ENCODE measurements at places on chromosomes 7 and 10.

GRCh38 chr7:140691376-140692045 is 5.0 kb upstream of the NDUFB2 start:
- no peak for DNase-seq

DNA sequence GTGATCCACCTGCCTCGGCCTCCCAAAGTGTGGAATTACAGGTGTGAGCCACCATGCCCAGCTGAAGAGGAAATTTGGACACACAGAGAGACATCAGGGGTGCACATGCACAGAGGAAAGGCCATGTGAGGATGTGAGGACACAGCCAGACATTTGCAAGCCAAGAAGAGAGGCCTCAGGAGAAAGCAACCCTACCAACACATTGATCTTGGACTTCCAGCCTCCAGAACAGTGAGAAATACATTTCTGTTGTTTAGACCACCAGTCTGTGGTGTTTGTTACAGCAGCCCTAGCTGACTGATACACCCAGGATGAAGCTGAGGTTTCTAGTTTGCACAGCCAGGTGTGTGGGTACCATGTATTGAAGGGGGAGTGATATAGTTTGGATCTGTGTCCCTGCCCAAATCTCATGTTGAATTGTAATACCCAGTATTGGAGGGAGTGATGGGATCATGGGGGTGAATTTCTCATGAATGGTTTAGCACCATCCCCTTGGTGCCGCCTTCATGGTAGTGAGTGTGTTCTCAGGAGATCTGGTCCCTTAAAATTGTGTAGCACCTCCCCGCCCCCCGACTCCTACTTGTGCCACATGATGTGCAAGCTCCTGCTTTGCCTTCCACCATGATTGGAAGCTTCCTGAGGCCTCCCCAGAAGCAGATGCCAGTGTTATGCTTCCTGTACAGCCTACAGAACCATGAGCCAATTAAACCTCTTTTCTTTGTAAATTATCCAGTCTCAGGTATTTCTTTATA is 64.7 kb upstream of the DUSP5 start:
- DNase-seq, result no peak

DNA sequence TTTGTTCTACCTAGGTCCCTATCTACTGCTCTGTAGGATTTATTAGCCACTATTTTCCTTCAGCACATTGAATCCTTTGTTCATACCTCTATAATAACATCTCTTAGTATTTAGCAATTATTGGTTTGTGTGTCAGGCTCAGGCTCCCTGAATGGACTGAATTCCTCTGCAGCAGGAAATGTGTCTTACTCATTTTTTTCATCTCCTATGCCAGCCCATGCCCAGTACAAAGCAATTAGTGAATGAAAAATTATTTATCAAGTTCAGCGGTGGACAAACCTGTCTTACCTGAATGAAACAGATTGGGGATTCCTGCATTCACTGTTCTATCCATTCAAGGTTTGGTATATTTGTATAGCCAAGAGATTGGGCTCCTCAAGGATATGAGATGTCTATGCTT is 53.7 kb downstream of the C1GALT1 start:
- DNase-seq, result no peak

- DNase-seq, result peak; percentile 55
These were observed 3.3 kb downstream of the ZNF503 start for GRCh38 chr10:75398200-75398691.

DNA sequence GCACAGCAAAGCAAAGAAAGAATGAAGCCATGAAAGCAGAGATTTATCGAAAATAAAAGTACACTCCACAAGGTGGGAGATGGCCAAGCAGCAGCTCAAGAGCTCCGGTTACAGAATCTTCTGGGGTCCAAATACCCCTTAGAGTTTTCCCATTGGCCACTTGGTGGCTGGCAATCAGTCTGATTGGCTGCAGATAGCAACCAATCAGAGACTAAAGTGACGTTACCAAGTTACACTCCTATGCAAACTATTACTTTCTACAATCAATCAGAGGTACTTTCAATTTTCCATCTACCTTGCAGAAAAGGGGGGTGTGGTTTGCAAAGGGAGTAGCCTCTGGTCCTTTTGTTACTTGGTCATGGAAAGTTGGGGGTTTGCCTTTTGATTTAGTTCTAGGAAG is 58.0 kb upstream of the AUTS2 start:
- DNase-seq, result no peak

- DNase-seq, result peak; percentile 57
These were observed 53.4 kb upstream of the CAMK2B start for GRCh38 chr7:44378744-44379143.

GRCh38 chr10:132175907-132176581 is 10.7 kb upstream of the DPYSL4 start:
- DNase-seq, result no peak

DNA sequence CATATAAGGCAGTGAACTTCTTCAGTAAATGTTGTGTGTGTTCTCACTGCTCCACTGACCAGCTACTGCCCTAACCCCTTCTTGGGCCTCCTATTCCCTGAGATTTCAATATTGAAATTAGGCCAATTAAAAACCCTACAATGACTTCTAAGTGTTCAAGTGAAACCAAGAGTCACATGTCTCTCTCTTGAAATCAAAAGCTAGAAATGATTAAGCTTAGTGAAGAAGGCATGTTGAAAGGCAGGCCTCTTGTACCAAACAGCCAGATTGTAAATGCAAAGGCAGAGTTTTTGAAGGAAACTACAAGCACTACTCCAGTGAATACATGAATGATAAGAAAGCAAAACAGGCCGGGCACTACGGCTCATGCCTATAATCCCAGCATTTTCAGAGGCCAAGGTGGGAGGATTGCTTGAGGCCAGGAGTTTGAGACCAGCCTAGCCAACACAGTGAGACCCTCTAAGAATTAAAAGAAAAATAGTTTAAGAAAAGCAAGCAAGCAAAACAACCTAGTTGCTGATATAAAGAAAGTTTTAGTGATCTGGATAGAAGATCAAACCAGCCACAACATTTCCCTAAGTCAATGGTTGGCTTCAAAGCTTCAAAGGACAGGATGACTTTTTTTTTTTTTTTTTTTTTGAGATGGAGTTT is 22.3 kb downstream of the BRAF start:
- DNase-seq, result no peak

- DNase-seq, result peak; percentile 82
These were observed 50.4 kb downstream of the DNAJB6 start for GRCh38 chr7:157386979-157387800.

DNA sequence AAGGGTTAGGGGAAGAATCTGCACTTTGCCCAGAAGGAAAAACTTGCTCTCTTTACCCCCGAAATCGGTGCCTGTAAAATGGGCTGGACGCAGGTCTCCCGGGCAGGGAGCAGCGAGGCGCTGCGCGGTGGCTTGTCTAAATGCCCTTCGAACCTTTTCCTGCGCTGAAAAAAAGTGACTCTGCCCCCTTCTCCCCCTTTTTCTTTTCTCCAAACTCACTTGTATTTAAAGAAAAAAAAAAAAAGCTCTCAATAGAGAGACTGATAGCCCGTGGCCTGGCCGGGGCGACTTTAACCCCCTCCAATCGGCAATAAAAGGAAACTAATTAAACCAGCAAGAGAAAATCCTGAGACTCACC is 286 bp downstream of the SP8 start:
- DNase-seq, result no peak

- DNase-seq, result no peak
These were observed 29.5 kb downstream of the CDCA7L start for GRCh38 chr7:21916176-21916575.

- peak; percentile 1 for DNase-seq
These were observed 5.3 kb downstream of the FRMD4A start for GRCh38 chr10:14325325-14325955.

DNA sequence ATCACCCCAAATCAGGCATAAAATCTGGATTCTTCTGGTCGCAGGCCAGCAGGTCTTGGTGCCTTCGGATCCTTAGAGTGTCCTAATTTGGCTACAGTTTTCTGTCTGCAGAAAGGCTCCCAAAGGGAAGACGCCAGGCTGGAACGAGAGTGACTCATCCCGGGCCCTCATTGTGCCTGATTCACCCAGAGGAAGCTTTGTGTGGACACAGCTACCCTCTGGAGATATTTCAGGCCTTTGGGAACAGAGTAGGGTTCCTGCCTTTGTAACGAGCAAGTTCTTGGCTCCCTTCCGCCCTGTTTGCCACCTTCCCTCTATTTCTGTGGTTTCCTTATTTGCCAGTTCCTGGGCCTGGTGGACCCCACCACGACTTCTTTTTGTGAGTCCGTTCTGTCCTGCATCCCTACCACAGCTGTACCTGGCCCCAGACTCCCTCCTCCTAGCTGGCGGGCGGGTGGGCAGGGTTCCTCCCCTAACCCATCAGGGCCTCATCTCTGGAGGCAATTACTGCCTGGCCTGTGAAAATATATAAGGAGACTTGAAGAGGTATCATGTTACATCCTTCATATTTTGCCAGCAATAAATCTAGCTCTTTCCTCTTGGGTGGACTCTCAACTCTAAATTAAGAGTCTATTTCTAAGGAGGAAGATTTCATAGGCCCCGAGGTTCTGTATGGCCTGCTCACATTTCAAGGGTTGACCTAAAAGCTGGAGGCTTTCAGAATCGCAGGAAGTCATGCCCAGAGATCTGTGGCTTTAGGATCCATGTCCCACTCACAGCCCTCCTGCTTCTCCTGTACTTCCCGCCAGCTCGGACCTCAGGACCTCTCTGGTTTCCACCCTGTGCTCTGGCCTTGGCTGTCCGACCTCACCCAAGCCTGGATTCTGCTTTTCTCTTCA is 219.2 kb upstream of the ZNF32 start:
- DNase-seq, result peak; percentile 87

GRCh38 chr7:106957766-106958165 is 86.7 kb upstream of the PRKAR2B start:
- DNase-seq, result peak; percentile 24

- DNase-seq, result peak; percentile 38
These were observed 231.8 kb upstream of the FOXP2 start for GRCh38 chr7:114182837-114183236.

GRCh38 chr7:70219061-70219460 is 620.8 kb downstream of the AUTS2 start:
- DNase-seq, result no peak

- DNase-seq, result no peak
These were observed 238.8 kb upstream of the BMPER start for GRCh38 chr7:33666531-33666930.

- DNase-seq, result peak; percentile 66
These were observed 20.2 kb downstream of the PLPP4 start for GRCh38 chr10:120477021-120477742.

GRCh38 chr7:113100121-113100603 is 13.5 kb upstream of the GPR85 start:
- DNase-seq, result peak; percentile 48

DNA sequence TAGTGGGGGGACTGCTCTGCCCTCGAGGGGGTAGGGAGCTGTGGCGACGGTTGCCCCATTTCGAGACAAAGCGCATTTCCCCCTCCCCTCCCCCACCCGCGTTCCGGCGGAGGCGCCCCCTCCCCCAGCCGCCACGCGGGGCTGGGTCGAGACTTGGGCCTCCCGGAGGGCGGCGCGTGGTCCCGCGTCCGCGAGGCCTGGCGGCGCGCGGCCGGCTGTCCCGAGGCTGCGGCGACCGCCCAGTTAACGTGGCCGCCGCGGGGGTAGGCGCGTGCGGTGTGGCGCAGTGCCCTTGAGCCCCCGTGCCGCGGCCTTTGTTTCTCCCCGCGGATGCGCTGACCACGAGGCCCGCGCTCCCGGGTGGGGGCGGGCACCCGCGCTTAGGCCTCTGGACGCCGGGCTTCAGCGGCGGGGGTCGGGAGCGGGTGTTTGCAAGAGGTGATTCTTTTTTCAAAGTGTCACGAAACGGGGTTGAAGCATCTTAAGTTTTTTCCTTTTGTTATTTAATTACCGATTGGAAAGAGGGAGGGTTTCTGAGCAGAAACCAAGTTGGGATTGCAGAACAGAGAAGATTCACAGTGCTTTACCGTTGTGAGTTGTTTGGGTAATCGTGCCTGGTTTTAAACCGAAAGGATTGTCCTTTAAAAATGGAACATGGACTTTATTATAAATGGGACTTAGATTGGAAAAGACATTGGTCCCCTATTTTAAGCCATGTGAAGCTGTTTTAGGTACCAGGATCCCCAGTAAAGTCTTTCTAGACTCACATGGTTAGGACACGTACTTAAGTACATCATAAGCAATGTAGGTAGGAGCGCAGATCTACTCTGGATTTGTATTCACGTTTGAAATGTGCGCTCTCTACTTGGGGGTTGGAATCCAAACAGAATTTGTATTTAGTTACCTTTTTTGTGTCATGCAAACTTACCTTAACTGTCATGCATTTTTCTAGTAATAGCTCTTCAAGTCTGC is 760 bp downstream of the CBX3 start:
- DNase-seq, result peak; percentile 76

GRCh38 chr10:132765435-132765834 is 20.5 kb downstream of the NKX6-2 start:
- DNase-seq, result no peak

DNA sequence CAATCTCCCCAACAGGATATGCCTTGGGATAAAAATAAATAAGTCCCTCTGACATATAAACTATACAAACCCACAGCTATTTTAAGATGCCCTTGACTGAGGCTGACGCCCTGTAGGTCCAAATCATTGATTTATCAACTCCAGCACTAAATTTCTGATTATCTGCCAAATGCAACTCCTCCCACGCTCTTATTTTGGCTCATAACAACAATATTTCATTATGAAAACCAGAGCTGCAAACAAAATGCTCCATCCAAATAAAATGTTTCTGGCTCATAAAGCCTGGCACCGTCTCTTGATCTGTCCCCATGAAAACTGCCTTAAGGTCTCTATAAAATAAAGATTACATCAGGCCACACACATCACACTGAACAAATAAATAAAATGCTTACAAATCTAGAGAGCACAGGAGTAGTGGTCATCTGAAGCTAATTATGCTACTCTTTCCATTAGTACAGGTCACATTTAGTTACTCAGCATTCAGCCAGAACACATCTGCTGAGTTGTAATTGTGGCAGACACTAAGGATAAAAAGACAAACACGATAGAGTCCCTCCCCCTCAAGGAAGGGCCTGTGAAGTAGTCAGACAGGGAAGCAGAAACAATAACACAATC is 28.8 kb downstream of the CACUL1 start:
- peak; percentile 60 for DNase-seq

- no peak for DNase-seq
These were observed 195.8 kb upstream of the FAM3C start for GRCh38 chr7:121591926-121592325.

DNA sequence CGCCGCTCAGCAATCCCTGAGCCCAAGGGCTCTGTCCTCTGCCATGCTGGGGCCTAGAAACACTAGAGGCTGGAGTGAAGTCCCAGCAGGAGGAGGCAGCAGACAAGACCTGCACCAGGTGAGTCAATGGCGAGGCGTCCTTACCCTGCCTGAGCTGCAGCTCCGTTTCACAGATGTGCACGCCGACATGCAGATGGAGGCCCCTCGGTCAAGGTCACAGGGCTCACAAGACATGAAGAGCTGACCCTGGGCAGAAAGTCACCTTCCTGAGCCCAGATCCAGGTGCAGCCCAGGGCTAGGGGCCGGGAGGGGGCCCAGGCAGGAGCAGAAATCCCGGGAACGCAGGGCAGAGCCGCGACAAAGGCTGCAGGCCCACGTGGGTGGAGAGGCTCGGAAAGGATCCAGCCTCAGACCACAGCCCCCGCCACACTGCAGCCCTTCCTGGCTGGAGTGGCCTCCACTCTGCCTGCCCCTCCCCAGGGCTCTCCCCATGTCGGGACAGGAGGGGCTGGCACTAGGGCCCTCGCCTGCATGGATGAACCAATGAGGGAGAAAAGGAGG is 23.8 kb downstream of the PDGFA start:
- no peak for DNase-seq

Data from adipocyte (in vitro differentiated cells).